ENCODE measurements at places on chromosomes 7 and 10.

- no peak for DNase-seq
Measured at GRCh38 chr10:20834825-20835224, 62.3 kb downstream of the NEBL start.

GRCh38 chr7:927031-927671, 27.3 kb downstream of the ADAP1 start:
- no peak for DNase-seq

- DNase-seq: no peak
Measured at GRCh38 chr7:51732951-51733350, 416.3 kb upstream of the COBL start.

- DNase-seq: no peak
Measured at GRCh38 chr10:67487199-67487598, 208.8 kb downstream of the CTNNA3 start.

DNA sequence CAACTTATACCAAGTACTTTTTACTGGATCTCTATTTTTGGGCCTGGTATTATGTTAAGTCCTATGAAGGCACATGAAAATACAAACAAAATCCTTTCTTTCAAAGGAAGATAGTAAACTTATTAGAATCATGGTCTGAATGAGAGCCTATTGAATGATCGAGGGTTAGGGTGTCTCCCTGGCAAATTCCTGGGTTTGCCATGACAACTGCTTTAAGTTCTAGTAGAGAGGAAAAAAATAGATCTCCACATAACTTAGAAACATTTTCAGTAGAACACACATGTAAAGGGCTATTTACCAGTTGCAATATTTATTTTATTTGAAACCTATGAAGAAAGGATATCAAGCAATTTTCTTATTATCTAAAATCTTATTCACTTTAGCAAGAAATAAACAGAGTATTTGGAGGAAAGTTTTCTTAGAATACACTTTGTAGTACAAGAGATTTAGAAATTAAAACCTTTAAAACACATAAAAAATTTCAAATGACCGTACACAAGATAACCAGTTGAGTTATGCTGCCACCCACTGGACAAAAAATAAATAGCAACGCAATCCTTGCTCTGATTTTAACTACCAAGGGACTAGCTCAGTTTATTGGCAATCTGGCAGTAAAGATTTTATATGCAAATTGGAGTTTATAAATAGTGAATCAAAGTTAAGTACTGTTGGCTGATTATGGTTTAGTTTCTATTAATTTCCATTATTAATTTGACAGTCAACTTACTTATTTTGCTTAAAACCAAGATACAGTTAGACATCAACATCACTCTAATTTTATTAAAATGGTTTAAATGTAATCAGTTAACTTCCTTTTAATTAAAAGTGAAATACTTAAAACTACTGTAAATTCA, 33.9 kb downstream of the CACUL1 start:
- peak; percentile 34 for DNase-seq

DNA sequence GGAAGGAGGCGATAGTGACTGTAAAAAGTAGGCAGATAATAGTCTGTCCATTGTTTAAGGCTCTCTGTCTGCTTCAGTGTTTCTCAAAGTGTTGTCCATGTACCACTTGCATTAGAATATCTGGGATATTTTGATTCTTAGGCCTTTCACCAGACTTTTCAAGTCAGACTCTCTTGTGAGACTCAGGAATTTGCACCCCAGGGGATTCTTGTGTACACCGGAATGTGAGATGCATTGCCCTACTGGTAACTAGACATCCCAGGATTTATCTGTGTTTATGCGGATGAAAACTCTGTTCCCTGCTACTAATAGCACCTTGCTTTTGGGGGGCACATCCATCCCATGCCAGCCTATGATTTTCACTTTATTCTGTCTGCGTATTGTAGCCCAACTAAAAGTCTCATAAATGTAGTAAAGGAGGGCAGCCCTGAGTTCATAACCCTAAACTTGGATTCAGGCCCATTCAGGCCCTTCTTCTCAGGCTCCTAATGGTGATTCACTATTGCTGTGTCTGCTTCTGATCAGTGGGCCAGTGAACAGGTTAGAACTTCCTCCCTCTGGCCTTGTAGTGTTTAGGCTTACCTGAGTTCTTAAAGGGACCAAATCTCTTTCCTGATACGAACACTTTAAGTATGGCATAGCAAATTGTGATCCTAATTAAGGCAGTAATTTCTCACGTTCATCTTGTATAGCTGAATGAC, 71.8 kb upstream of the RPA3 start:
- no peak for DNase-seq

DNA sequence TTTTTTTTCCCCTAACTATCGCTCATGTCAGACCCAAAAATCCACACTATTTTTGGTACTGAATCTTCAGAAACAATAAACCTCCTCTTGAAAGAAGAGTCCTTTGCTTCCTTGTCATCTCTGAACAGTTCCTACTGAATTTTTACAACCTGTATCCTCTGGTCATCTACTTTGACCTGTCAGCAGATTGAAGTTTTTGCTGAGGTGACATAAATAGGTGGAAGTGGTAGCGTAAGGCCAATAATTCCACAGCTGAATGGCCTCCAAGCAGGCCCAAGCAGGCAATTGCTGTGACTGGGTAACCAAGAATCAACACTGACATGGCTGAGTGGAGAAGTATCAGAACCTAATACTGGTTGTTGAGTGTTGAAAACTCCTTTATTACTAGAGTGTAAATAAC, 117.4 kb upstream of the MAGI2 start:
- DNase-seq: no peak

DNA sequence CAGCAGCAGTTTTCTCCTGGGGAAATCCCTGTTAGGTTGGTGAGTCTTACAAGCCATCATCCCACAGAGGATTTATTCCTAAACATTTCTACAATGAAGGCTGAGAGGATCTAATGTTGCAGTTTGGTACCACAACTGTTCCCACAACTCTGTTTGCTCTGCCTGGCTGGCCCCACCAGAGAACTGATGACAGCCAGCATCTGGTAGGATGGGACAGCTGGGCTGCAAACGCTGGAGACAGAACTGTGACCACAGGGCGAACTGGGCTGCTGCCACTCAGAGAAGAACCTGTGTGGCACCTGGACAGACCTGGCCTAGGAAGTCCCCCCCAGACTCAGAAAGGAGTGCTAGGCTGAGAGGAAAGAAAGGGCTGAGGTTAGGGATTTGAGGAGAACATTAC, 94.8 kb downstream of the CALN1 start:
- DNase-seq: no peak

- DNase-seq: no peak
Measured at GRCh38 chr7:1809601-1810258, 139.7 kb downstream of the ELFN1 start.

DNA sequence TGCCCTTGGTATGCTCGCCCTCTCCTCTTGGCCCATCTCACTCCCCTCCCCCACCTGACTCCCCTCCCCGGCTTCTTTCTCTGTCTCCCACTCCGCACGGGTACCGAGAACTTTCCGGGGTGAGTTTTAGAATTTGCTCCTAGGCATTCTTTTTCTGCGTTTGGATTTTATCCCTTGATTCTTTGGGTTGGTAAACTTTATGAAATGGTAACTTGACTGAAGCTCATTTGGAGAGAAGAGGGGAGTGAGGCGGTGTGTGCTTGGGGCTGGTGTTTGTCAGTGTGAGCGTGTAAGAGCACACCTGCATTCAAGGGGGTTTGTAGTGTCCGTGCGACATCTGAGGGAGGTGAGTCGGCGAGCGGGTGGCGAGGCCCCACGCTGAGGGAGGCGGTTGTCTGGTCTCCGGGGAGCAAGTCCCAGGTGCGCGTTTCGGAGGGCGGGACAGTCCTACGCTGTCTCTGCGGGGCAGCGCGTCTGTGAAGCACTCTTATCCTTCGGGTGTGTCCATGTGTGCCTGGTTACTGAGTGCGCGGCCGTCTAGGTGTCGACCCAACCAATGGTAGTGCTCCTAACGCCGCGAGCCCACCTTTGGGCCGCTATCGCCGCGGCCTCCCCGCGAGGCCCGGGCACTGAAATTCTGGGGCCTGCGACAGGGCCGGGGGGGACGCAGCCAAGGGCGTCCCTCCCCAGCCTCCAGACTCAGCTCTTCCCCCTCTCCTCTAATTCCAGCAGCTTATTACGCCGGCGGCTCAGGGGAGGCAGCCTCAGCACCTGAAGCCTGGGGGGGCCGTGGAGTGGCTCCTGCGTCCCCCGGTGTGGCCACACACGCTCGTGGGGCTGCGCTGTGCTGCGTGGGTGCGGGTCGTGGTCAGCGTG, 2.6 kb upstream of the ZNF503 start:
- DNase-seq: no peak

DNA sequence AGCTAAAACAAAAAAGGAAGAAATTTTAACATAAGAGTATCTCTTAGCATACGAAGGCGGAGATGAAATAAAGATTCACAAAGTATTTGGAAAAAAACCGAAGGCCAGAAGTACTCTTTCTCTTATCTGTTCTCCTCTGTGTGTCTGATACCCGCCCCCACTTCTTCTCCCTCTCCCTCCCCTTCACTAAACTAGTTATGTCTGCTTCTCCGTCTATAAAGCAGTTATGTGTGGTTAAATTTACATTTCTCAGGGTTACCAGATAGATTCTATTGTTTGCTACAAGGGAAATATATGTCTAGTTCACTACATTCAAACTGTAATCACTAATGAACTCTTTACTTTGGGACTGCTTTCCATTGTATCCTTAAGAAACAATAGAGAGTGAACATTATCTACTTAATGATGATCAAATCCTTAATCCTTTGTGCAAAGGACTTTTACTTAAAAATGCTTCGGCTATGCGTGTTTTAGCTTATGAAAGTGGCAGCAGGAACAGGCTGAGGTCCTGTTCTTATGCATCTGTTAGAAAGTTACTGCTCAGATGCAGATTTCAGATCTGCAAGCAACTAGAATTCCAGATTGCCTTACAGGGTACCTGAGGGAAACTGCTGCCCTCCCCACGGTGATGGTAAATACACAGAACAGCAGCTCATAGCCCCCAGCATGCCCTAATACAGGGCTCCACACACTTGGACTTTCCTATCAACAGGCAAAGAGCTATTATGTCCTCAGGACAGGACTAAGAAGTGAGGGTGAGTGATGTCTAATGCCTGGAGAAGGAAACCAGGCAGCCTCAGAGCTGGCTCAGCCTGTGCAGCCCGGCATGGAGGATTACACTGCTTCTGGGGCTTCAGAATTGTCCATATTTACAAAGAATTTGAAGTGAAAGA, 273.3 kb downstream of the FZD1 start:
- no peak for DNase-seq

DNA sequence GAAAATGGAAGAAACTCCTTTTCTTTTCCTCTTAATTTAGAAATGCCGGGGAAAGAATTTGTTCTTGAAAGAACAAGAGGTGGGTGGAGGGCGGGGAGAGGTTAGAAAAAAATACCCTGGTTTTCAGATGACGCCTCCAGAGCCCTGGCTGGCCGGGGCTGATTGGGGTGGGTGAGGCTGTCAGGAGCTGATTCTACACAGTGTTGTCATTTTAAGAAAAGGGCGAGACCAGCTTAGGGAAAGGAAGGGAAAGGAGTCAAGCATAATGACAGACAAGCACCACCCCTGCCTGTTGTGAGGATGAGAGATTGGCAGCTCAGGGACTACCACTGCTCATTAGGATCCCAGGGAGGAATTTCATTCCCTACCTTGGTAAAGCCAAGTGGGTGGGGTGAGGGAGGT, 9.9 kb upstream of the FAM180A start:
- no peak for DNase-seq

- DNase-seq: no peak
Measured at GRCh38 chr10:95356-96115, 39.7 kb upstream of the ZMYND11 start.

DNA sequence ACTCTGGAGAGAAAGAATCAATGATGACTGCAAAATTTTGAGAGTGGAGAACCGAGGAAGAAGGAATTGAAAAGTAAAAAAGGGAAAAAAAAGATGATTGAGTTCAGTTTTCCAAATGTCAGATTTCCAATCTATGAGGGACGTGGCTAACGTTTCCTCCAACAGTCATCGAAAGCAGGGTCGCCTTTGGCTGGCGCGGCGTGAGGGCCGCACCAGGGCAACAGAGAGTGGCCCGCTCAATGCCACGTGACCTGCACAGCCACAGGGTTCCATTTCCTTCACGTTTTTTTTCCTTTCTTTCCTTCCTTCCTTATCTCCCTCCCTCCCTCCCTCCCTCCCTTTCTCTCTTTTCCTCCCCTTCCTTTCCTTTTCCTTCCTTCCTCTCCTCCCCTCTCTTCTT, 101.9 kb downstream of the WDR37 start:
- DNase-seq: no peak

GRCh38 chr7:78363866-78364265, 565.3 kb downstream of the PHTF2 start:
- no peak for DNase-seq

DNA sequence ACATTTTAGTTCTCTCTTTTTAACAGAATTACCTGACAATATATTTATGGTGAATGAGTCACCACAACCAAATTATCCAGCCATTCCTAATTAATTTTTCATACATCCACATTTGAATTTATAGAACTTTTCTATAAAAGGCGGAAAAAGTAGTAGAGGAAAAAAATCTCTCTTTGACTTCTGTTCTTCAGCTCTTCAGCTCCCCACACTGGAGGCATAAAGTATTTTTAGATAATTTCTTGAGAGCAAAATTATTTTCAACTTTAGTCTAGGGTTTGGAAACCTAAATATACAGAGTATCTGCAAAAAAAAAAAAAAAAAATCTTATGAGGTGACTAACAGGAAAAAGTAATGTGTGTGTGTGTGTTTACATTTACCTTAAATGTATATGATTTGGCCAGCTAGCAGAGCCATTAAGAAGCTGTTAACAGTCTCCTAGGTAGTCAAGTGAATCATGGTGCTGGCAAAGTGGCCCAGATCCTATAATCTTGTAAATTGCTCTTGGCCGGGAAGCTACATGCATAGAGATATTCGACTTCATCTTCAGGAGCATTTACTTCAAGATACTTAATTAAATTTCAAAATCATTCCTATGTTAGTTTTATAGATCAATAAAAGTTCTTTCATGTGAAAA, 383.1 kb upstream of the STEAP1 start:
- no peak for DNase-seq

DNA sequence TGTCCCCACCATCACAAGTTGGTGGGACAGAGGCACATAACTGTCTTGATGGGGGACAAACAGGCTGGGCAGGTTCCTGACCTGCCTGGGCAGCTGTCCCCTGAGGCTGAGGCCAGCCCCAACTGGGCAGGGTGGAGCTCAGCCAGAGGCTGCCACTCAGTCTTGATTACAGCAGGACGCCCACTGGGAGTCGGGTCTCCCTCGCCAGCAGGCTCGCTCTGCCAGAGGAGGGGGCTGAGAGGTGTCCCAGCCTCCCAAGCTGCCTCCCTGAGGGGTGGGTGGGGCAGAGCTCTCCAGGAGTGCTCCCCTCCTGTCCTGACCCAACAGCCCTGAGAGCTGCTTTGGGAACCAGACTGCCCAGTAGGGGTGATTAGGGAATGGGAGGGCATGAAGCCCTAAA, 1.8 kb upstream of the CAMK2G start:
- DNase-seq: no peak

DNA sequence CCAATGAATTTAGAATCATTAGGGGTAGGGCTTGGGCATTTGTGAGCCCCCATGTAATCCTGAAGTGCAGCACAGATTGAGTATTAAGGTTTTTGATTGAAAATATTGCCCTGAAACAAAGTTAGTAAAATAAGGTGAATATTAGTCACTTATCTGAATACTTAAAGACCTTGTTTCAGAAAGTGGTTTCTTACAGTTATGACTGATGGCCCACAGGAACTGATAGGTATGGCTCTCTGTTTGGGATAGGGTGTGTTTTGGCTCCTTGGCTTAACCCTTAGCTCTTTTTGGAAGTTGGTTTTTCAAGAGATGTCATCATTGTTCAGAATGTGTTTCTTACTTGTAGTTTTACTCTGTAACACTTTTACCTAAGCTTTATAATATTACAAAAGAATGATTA, 34.8 kb downstream of the MDFIC start:
- no peak for DNase-seq

All from activated T-helper 1 cell treated with anti-CD3 and anti-CD28 coated beads, Interleukin-12 subunit alpha, Interleukin-12 subunit beta, Interleukin-2, Interleukin-4 antibody, amounts not matched to agents 30 ng/mL and 10 ng/mL and 1 ng/mL, durations not matched to agents 14 hours and 24 hours and 36 hours (primary cell).